ENCODE measurements at places on chromosomes 7 and 10.

DNA sequence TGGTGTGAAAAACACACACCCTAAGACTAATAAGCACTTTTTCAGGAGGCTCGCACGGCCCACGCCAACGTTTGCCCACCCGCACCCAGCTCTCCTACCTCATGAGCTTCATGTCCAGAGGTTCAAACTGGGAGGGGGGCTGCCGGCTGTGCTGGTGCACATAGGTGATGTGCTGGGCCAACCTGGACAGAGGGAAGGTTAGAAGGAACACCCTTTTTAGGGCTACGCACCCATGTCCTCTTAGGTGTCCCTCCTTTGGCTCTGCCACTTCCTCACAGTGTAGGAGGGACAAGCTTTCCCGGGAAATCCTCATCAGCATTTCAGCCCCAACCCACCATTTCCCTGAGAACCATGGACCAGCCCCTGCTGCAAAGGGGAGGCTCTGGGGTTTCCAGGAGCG is 5.9 kb downstream of the MCM7 start:
- DNase-seq: no peak

GRCh38 chr7:66303454-66304155 is 98.5 kb downstream of the TPST1 start:
- no peak for DNase-seq

GRCh38 chr10:34528320-34528719 is 286.8 kb downstream of the PARD3 start:
- DNase-seq: no peak

- DNase-seq: no peak
Measured at GRCh38 chr10:98456043-98456570, 9.4 kb upstream of the HPS1 start.

DNA sequence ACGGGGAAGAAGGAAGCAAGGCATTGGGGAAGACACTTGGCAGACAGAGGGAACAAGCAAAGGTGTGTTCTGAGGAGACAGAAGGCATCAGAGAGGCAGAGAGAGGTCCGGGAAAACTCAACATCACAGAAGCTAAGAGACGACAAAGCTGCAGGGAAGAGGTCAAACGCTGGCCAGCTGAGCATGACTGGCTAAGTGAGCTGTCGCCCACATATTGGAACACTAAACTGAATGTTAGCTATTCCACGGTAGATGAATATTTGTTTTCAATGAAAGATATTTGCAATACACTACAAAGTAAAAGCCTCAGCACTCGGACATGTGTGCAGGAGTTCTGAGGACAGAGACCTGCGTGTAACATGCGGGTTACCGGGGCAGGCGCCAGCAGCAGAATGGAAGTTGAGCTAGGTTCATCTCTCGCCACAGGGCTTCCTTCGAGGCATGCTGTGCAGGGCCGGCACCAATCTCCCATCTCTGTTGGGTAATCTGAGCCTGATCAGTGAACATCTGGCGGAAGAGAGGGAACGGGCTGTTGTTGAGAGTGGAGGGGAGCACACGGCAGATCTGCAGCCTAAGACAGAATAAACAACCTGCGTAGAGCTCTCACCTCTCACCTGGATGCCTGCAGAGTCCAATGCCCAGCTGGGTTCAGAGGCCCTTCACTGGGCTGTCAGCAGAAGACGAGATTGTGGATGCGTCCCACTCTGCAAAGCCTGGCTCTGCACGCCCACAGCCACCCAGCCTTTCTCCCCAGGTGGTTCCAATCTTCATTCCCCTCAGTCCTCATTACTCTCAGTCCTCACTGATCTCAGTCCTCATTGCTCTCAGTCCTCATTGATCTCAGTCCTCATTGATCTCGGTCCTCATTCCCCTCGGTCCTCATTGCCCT is 35.9 kb downstream of the INSIG1 start:
- DNase-seq: no peak
